ENCODE measurements at places on chromosomes 13 and 19.

- no peak for DNase-seq
Observed at GRCh38 chr13:30895773-30896172, 10.3 kb upstream of the MEDAG start.

GRCh38 chr13:32409561-32410421 is 18.1 kb downstream of the N4BP2L1 start:
- no peak for DNase-seq

GRCh38 chr13:46006688-46007452 is 45.7 kb downstream of the ZC3H13 start:
- DNase-seq: no peak

DNA sequence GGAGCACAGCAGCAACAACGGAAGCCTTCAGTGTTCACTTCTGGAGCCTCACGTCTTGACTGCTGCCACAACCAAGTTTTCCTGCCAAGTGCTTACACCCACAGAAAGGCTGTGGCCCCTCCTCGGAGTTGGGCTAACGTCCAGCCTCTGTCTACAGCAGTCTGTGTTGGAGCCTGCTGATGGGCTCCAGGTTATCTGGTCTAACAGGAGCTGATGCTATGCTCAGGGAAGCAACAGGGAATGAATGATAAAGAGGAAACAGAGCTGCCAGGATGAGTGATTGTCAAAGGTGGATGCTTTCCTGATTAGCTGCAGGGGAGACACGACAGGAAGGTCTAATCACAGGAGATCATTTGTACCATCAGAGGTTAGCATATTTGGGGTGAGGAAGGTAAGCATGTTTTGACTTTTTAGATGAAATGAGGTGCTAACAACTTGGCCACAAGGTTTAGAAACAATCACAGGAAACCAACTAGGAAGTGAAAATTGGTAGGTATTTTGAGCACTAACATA is 53.8 kb upstream of the RCBTB2 start:
- no peak for DNase-seq

All from COR-L47 (cell line).